ENCODE measurements at places on chromosomes 16 and 17. TPM values are rescaled to one million over a fixed set of nuclear protein-coding genes. Genes with fewer than 3 reads are reported as not detected.

The JPH3 gene
- 28.4 TPM for total RNA-seq

The TOB1 gene
- 26.7 TPM for total RNA-seq

- H3K4me1 ChIP-seq: no peaks in the 10 kb centered on the region
- DNase-seq: no peak
- H3K36me3 ChIP-seq: no peaks in the 10 kb centered on the region
- H3K27ac ChIP-seq: no peak overlapping the region
- H3K27me3 ChIP-seq: no peaks in the 10 kb centered on the region
These were observed 86.7 kb upstream of the XYLT1 start for GRCh38 chr16:17557480-17557879.

GRCh38 chr17:30363715-30364202 is 15.0 kb upstream of the CPD start:
- H3K27ac ChIP-seq: no peak overlapping the region
- H3K36me3 ChIP-seq: no peaks in the 10 kb centered on the region
- DNase-seq: no peak
- no peaks in the 10 kb centered on the region for H3K27me3 ChIP-seq
- no peaks in the 10 kb centered on the region for H3K4me1 ChIP-seq

The GUCY2D gene
- 0.48 TPM for total RNA-seq

GRCh38 chr16:88060524-88061219 is 109.4 kb downstream of the BANP start:
- peaks cover 8% of the 10 kb centered on the region for H3K4me1 ChIP-seq
- H3K4me3 ChIP-seq: no peak overlapping the region
- H3K27ac ChIP-seq: no peak overlapping the region
- no peak for DNase-seq
- no peaks in the 10 kb centered on the region for H3K27me3 ChIP-seq

DNA sequence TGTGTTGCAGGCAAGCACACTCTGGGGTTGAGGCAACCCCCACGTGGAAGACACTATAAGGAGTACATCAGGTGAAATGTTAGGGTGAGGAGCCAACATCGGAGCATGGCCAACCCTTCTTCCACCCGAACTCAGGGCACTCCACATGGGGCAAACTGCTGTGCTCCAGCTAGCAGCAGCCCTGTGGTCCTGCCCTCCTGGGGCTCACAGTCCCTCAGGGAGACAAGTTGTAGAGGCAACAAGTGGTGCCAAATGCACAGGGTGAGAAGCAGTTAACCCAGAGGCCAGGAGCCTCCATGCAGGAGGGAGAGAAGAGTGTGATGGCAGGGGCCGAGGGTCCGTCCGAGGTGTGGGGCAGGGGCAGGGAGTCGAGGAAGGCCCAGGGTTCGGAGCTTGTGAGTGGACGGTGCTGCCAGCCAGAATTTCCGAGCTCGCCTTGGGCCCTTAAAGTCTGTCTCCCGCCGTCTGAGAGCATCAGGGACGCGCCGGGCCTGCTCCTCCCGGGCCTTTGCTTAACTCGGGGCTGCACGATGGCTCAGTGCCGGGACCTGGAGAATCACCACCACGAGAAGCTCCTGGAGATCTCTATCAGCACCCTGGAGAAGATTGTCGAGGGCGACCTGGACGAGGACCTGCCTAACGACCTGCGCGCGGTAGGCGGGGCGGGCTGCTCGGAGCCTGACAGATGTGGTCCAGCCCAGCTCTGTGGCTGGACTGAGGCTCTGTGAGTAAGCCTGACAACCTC is 32.3 kb downstream of the ATPAF2 start:
- no peak overlapping the region for H3K27ac ChIP-seq
- H3K4me1 ChIP-seq: peaks cover 7% of the 10 kb centered on the region
- no peaks in the 10 kb centered on the region for H3K36me3 ChIP-seq
- no peak for DNase-seq

Measured in H1 (cell line).